ENCODE measurements at places on chromosomes 4 and X. TPM values are rescaled to one million over a fixed set of nuclear protein-coding genes. Genes with fewer than 3 reads are reported as not detected.

DNA sequence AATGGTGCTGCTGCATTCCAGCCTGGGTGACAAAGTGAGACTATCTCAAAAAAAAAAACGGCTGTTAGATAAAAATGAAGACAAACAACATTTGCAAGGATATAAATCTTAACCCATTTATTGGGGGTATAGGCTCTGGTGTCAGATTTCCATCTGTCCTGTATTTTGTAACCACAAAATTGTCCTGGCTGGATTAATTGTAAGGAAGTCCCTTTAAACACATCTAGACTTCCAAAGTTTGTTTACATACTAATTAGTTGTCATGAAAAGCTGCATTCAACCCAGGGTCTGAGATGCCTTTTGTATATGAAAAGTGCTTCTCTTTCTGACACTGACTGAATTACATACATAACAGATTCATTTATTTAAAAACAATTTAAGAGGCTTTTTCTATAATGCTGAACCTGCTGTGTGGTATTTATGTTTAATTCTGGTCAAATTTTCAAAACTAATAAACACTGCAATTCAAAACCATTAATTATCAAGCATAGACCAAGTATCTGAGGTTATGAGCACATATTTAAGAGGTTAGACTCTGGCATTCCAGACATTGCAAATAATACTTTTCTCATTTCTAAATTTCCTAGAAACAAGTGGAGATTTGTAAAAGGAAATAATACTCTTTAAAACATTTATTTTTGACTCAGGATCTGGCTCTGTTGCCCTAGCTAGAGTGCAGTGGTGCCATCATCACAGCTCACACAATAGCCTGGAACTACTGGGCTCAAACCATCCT, 17.5 kb upstream of the UGDH start:
- H3K4me3 ChIP-seq: no peak overlapping the region
- H3K4me1 ChIP-seq: no peaks in the 10 kb centered on the region

GRCh38 chr4:122099896-122100295, 52.2 kb upstream of the BLTP1 start:
- H3K36me3 ChIP-seq: no peaks in the 10 kb centered on the region
- H3K27ac ChIP-seq: no peak overlapping the region
- no peak overlapping the region for H3K4me3 ChIP-seq
- no peak for DNase-seq

DNA sequence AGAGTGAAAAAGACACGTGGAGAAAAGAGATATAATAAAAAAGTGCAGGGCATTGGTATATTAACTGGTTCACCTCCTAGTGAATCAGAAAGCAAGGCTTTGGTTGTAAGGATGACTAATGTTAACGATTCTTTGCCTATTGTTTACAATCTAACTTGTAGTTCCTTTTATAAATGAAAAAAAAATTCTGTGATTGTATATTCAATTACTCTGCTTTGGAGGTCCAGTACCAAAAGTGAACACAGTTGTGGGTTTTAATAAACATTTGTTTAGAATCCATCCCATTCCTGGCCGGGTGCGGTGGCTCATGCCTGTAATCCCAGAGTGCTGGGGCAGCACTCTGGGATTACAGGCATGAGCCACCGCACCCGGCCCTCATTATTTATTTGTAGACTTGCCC, 36.9 kb upstream of the PRSS12 start:
- no peak overlapping the region for H3K4me3 ChIP-seq
- no peaks in the 10 kb centered on the region for H3K27me3 ChIP-seq
- no peak for DNase-seq

DNA sequence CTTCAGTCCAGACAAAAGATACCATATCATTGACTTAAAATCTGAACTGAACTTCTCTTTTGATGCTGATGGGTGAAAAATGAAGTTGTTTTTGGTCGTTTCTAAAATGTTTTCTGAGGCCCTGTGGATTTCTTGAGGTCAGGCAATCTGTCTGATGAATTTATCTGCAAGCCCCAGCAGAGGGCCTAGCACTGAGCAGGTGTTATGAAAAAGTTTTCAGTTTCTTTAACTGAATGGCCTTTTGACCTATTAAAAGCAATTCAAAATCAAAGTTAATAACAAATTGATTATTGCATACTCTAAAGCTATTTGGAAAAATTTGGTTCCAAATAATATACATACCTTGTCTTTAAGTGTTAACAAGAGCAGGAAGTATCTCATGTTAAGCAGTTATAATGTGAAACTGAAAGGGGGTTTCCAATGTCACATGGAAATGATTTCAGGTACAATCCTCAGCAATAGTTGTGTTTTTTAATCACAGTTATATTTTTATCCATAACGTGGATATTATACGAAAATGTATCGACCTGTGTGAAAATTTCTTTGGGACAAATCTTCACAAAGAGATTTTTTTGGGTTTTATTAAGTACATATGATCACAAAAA, 285.0 kb downstream of the SPANXN1 start:
- H3K27me3 ChIP-seq: no peaks in the 10 kb centered on the region
- H3K4me1 ChIP-seq: no peaks in the 10 kb centered on the region
- H3K36me3 ChIP-seq: no peaks in the 10 kb centered on the region
- no peak overlapping the region for H3K27ac ChIP-seq
- no peak for DNase-seq
- H3K4me3 ChIP-seq: no peak overlapping the region

GRCh38 chrX:39581411-39581810, 516.3 kb downstream of the BCOR start:
- no peak overlapping the region for H3K4me3 ChIP-seq
- no peaks in the 10 kb centered on the region for H3K27me3 ChIP-seq
- no peak for DNase-seq
- H3K36me3 ChIP-seq: no peaks in the 10 kb centered on the region

GRCh38 chr4:7359400-7360062, 75.2 kb downstream of the PSAPL1 start:
- H3K4me1 ChIP-seq: peaks cover 9% of the 10 kb centered on the region
- H3K27me3 ChIP-seq: no peaks in the 10 kb centered on the region
- peak; percentile 16 for DNase-seq
- no peaks in the 10 kb centered on the region for H3K36me3 ChIP-seq

DNA sequence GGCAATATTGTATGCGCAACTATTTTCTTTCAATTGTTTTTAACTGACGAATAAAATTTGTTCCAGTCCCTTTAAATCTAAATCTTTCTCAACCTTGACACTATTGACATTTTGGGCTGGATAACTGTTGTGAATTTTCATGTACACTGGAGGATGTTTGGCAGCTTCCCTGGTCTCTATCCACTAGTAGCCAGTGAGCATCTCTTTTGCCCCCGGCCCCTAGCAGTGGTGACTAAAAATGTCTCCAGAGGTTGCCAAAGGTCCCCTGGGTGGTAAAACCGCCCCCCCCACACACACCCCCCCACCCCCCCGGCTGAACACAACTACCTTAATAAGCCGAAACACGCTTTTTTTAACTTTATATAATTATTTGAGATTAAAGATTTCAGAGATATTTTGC, 514 bp downstream of the FANCB start:
- H3K4me1 ChIP-seq: no peaks in the 10 kb centered on the region
- DNase-seq: no peak
- H3K36me3 ChIP-seq: no peaks in the 10 kb centered on the region
- no peak overlapping the region for H3K27ac ChIP-seq

GRCh38 chr4:156764145-156764544, 207.5 kb downstream of the PDGFC start:
- no peaks in the 10 kb centered on the region for H3K27me3 ChIP-seq
- H3K4me1 ChIP-seq: peaks cover 28% of the 10 kb centered on the region
- no peak overlapping the region for H3K27ac ChIP-seq
- H3K36me3 ChIP-seq: no peaks in the 10 kb centered on the region
- no peak for DNase-seq

SPANXN3 gene
- total RNA-seq: not detected

DUSP9 gene
- not detected for total RNA-seq

IGSF1 gene
- total RNA-seq: 0.54 TPM

GRCh38 chr4:98746530-98746929, 88.1 kb upstream of the TSPAN5 start:
- no peak for DNase-seq
- H3K27ac ChIP-seq: no peak overlapping the region
- H3K4me1 ChIP-seq: no peaks in the 10 kb centered on the region
- H3K36me3 ChIP-seq: no peaks in the 10 kb centered on the region

- H3K4me3 ChIP-seq: no peak overlapping the region
- no peak for DNase-seq
- no peaks in the 10 kb centered on the region for H3K4me1 ChIP-seq
Observed at GRCh38 chr4:46975812-46976553, 17.4 kb downstream of the GABRA4 start.

- no peaks in the 10 kb centered on the region for H3K36me3 ChIP-seq
- H3K27ac ChIP-seq: no peak overlapping the region
- H3K4me3 ChIP-seq: no peak overlapping the region
Observed at GRCh38 chrX:69496183-69496582, 7.9 kb upstream of the NALF2 start.

F8 gene
- total RNA-seq: 13.5 TPM

RHOH gene
- 0.68 TPM for total RNA-seq

JCHAIN gene
- total RNA-seq: 1.3 TPM

GRCh38 chr4:145890689-145891088, 47.9 kb downstream of the ZNF827 start:
- no peak for DNase-seq
- no peak overlapping the region for H3K4me3 ChIP-seq
- peaks cover 30% of the 10 kb centered on the region for H3K4me1 ChIP-seq
- H3K27me3 ChIP-seq: no peaks in the 10 kb centered on the region
- no peak overlapping the region for H3K27ac ChIP-seq

DNA sequence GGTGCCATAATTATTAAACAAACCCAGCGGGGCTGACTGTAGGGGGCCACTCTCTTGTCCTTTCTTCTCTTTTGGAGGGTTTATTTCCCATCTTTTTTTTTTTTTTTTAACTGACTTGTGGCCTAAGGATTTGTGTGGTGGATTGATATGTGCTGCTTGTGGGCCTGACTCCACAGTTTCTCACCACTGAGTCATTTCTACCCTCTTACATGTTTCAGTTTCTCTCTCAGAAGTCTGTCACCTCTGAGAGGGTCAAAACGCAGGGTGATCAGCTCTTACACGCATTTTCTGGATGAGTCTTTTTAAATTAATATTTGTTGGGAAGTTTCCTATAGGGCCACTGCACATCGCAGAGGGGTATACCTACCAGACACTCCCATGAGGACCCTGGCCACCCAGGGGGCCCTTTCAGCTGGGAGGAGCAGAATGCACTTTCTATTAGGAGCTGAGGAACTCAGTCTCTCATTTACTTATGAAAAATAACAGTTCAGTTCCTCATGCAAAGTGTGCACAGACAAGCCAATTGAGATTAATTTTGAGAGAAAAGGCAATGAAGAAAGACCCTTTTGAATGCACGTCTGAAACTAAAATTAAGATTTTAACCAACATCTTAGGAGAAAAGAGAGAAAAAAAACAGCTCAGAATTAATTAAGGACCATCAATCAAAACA, 407.9 kb downstream of the TECRL start:
- no peaks in the 10 kb centered on the region for H3K27me3 ChIP-seq
- no peak for DNase-seq
- no peaks in the 10 kb centered on the region for H3K36me3 ChIP-seq
- H3K4me1 ChIP-seq: no peaks in the 10 kb centered on the region

DNA sequence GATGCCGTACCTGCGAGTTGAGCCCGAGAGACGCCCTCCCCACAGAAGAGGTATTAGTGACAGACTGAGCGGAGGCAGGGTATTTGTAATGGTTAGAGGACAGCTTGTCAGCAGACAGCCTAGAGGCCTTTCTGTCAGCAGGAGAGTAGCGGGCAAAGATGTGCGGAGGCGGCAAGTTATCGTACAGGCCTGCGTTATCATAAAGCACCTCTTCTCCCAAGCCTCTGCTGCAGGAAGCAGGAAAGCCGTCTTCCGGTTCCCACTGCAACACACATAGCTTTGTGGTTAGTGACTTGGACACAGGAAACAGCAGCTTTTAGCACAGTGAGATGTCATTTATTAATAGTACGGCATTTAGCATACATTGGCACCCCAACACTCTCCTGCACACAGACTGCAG, 158.3 kb downstream of the AFAP1 start:
- H3K27me3 ChIP-seq: no peaks in the 10 kb centered on the region
- no peaks in the 10 kb centered on the region for H3K4me1 ChIP-seq
- H3K27ac ChIP-seq: no peak overlapping the region
- DNase-seq: no peak
- H3K4me3 ChIP-seq: no peak overlapping the region
- H3K36me3 ChIP-seq: no peaks in the 10 kb centered on the region

- no peak overlapping the region for H3K4me3 ChIP-seq
- no peaks in the 10 kb centered on the region for H3K4me1 ChIP-seq
- DNase-seq: no peak
- no peaks in the 10 kb centered on the region for H3K36me3 ChIP-seq
Observed at GRCh38 chr4:78763251-78763650, 12.9 kb upstream of the BMP2K start.

DNA sequence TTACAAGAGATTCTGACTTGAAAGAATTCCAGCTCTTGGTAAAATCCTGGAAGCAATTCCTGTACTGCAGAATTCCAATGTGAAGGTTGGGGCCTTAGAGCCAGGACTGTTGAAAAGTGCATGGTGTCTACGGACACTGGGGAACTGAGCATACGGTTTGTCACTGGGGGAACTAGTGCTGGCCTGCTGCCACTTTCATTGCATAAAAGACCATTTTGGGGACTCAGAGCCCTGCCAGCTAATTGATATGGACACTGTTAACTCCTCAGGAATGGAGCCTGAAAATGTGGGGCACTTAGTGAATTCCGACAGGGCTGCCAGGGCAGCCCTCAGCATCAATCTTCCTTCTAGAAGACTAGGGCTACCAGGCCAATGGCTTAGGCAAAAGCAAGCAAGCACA, 55.9 kb downstream of the AMOT start:
- no peak overlapping the region for H3K4me3 ChIP-seq
- no peaks in the 10 kb centered on the region for H3K36me3 ChIP-seq
- H3K27ac ChIP-seq: no peak overlapping the region
- no peaks in the 10 kb centered on the region for H3K27me3 ChIP-seq
- H3K4me1 ChIP-seq: peaks cover 4% of the 10 kb centered on the region

DNA sequence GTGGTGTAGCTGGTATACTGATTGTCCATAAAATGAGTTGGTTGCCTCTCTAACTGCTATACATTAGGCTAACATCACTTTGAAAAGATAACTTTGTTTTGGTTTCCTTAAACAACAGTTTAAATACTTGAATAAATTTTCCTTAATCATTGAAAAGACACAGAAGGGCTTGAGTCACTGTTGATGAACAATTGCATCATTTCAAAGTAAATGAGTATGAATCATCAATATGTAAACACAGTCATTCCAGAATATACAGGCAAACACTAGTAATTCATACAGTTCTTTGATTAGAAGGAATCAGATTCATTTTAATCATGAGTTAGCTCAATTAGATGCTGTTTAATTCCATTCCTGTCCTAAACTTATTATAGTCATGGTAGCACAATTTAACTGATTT, 160.6 kb downstream of the AFF2 start:
- no peaks in the 10 kb centered on the region for H3K36me3 ChIP-seq
- DNase-seq: no peak
- no peaks in the 10 kb centered on the region for H3K27me3 ChIP-seq
- no peaks in the 10 kb centered on the region for H3K4me1 ChIP-seq
- no peak overlapping the region for H3K27ac ChIP-seq
- no peak overlapping the region for H3K4me3 ChIP-seq

MAGEC1 gene
- total RNA-seq: not detected

GAGE12H gene
- not detected for total RNA-seq

- H3K27ac ChIP-seq: no peak overlapping the region
- no peaks in the 10 kb centered on the region for H3K27me3 ChIP-seq
- H3K4me3 ChIP-seq: no peak overlapping the region
- DNase-seq: no peak
Observed at GRCh38 chr4:128338634-128339355, 51.2 kb upstream of the PGRMC2 start.

Measured in psoas muscle (tissue), 8 donors.